NCI-H2029 treated with DMSO at 0.1 percent for 48 hours (cell line): ENCODE measurements at places on chromosomes 6 and 20.

DNA sequence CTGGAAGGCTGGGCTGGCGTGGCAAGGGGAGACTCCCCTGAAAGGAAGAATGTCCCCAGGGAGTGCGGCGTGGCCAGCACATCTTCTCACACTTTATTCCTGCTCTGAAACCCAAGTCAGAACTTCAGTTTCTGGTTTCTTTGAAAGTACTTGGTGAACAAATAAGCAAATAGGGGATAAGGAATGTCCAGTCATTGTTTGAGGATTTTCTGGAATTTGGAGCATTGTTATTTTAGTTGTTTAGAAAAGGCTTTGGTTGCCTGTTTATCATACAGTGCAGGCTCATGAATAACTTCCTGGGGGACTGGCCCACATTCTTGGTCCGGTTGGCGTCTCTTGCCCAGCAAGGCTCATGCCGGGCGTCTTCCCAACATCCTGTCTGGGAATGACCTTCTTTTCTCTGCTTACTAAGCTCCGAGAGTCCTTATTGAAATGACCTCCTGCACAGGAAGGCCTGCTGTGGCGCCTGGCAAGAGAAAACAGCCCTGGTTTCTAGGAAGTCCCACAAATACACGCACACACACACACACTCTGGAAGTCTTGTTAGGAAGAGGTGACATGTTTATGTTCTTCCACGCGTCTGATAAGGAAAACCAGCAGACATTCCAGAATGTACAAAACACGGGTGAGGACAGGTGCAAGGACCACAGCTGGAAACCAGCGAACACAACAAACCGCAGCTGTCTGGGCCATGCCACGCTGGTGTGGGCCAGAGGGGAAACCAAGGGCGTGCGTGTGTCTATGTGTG, 71.9 kb downstream of the TMEM170B start:
- no peak for DNase-seq

- no peak for DNase-seq
Observed at GRCh38 chr6:81734081-81734480, 18.4 kb downstream of the TENT5A start.

GRCh38 chr6:16618962-16619361, 142.3 kb downstream of the ATXN1 start:
- DNase-seq: no peak

DNA sequence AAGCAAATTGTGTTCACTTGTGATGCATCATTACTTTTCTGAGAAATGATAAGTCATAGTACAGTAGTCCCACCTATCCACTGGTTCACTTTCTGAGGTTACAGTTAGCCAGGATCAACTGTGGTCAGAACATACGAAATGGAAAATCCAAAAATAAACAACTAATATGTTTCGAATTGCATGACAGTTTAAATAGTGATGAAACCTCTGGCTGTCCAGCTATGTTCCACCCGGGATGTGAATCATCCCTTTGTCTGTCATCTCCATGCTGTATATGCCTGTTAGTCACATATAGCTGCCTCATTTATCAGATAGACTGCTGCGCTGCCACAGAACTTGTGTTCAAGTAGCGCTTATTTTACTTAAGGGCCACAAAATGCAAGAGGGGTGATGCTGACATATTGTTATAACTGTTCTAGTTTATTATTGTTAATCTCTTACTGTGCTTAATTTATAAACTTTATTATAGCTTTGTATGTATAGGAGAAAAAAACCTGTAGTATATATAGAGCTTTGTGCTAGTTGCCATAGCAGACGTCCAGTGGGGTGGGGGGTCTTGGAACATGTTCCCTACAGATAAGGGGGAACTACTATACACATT, 29.2 kb downstream of the AFDN start:
- no peak for DNase-seq

- no peak for DNase-seq
Observed at GRCh38 chr6:137261361-137261760, 42.2 kb upstream of the IFNGR1 start.

DNA sequence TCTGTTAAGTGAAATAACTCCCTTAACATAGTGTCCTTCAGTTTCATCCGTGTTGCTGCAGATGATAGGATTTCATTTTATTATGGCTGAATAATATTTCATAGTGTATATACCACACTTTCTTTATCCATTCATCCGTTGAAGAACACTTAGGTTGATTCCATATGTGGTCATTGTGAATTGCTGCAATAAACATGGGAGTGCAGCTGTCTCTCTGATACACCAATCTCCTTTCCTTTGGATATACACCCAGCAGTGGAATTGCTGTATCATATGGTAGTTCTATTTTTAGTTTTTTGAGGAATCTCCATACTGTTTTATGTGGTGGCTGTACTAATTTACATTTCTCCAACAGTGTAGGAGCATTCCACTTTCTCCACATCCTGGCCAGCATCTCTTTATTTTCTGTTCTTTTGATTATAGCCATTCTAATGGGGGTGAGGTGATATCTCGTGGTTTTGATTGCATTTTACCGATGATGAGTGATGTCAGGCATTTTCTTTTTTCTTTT, 193.2 kb downstream of the SLC16A10 start:
- no peak for DNase-seq

GRCh38 chr6:159085396-159085895, 40.7 kb upstream of the TAGAP start:
- DNase-seq: no peak

DNA sequence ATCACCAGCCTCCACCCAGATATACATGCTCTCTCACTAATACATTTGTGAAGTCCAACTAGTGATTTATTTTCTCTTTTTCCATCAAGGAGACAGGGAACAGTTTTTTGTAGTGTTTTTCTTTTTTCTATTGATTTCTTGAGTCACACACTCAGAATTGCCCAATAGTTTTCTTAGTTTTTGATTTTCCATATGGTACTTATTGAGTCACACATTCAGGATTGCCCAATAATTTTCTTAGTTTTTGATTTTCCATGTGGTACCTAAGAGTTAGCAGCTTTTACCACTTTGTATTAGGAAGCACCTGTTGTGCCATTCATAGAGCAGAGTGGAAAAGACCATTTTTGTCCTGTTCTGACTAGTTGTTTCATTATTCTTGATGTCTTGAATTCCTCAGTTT, 1268.8 kb downstream of the EPHA7 start:
- DNase-seq: no peak
